ENCODE measurements at places on chromosomes 2 and 18.

GRCh38 chr2:132760405-132760804, 90.4 kb upstream of the LYPD1 start:
- no peak for DNase-seq

GRCh38 chr18:13159579-13159978, 59.0 kb upstream of the LDLRAD4 start:
- no peak for DNase-seq

GRCh38 chr2:232351686-232352510, 26.7 kb upstream of the ALPP start:
- DNase-seq: peak; percentile 50

GRCh38 chr2:122799391-122799790, 1043.9 kb downstream of the TSN start:
- DNase-seq: no peak

DNA sequence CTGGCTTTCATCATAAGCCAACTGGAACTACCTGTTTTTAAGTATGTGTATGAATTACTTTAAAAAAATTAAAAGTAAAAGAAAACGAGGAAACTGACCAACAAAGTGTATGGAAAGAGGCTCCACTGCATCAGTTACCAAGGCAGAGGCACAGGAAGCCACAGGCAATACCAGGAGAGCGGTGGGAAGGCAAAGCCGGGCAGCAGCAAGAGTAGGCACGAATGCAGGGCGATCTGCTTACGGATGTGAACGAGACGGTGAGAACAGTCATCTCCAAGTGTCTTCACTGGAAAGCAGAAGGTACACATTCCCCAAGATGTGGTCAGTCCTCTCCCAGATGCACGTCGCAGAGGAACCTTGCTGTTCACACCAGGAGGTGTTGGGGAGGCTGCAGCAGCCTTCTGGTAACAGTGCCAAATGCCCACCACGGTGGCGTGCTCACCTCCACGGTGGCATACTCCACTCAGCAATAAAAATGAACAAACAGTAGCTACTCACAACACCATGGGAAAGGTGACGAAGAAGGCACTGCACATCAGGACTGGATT, 43.1 kb downstream of the HS6ST1 start:
- peak; percentile 44 for DNase-seq

GRCh38 chr2:155266583-155266982, 568.1 kb downstream of the KCNJ3 start:
- DNase-seq: no peak

DNA sequence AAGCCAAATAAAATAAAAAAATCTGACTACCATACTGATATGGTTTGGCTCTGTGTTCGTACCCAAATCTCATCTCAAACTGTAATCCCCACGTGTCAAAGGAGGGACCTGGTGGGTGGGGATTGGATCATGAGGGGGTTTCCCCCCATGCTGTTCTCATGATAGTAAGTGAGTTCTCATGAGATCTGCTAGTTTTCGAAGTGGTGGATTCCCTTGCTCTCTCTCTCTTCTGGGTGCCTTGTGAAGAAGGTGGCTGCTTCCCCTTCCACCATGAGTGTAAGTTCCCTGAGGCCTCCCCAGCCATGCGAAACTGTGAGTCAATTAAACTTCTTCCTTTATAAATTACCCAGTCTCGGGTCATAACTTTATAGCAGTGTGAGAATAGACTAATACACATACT, 123.8 kb upstream of the WDSUB1 start:
- no peak for DNase-seq

GRCh38 chr2:41024816-41025215, 572.9 kb upstream of the SLC8A1 start:
- DNase-seq: no peak

GRCh38 chr18:14964406-14964805, 216.4 kb downstream of the ANKRD30B start:
- DNase-seq: no peak

DNA sequence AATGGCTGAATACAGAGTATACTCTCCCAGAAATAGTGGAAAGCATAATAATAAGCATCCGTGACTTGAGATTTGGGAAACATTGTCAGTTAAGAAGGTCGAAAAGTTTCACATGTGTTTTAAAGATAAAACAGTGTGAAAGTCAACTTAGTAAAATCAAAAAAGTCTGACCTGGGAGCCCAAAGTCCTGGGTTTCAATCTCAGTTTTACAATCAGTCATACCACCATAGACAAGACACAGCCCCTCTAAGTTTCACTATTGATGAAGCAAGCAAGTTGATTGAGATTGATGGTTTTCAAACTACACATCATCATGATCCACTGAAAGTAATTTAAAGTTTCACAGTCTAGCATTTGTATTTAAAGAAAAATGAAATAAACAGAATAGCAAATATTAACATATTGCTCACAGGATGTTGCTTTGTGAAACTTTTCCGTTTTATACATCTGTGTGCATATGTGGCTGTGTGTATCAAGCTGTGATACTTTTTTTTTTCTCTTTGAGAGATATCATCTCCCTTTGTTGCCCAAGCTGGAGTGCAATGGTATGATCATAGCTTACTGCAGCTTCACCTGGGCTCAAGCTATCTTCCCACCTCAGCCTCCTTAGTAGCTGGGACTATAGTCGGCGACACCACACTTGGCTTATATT, 71.1 kb downstream of the PIK3C3 start:
- DNase-seq: no peak

- no peak for DNase-seq
These were observed 238.6 kb downstream of the C1D start for GRCh38 chr2:67824186-67824585.

GRCh38 chr2:46434851-46435273, 44.5 kb upstream of the TMEM247 start:
- DNase-seq: no peak

- DNase-seq: no peak
These were observed 105.0 kb upstream of the LINC00305 start for GRCh38 chr18:64253873-64254272.

DNA sequence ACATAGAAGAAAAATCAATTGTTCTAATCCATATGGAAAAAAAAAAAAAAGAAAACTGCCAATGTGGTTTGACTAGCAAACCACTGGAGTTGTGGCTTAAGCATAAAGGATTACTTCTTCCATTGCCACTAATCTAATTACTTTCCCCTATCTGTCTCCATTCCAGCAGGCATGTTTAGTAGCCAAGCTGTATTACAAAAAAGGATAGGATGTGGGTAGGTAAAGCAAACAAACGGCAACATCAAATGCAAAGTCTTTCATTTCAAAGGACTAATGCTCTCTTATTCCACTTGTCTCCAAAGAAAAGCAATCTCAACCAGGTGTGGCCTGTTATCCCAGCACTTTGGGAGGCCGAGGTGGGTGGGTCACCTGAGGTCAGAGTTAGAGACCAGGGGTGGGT, 36.5 kb downstream of the SLC8A1 start:
- DNase-seq: no peak

- no peak for DNase-seq
These were observed 72.3 kb upstream of the FOSL2 start for GRCh38 chr2:28320371-28320770.

DNA sequence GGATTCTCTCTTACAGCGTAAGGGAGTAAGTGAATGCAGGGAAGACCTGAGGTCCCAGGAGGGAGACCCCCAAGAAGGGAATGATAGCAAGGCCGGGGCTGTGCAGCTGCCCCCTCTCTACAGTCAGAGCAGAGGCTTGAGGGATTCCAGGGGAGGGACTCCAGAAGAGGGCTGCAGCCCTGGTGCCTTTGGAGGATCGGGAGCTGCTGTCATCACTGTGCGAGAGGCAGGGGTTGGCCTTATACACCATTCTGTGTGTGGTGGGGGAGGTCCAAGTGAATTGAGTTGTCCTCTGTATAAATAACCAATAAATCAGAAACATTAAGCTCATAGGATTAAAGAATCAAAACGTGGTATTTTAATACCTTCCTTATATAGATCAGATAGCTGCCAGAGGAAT, 114.9 kb downstream of the GLI2 start:
- DNase-seq: peak; percentile 47

DNA sequence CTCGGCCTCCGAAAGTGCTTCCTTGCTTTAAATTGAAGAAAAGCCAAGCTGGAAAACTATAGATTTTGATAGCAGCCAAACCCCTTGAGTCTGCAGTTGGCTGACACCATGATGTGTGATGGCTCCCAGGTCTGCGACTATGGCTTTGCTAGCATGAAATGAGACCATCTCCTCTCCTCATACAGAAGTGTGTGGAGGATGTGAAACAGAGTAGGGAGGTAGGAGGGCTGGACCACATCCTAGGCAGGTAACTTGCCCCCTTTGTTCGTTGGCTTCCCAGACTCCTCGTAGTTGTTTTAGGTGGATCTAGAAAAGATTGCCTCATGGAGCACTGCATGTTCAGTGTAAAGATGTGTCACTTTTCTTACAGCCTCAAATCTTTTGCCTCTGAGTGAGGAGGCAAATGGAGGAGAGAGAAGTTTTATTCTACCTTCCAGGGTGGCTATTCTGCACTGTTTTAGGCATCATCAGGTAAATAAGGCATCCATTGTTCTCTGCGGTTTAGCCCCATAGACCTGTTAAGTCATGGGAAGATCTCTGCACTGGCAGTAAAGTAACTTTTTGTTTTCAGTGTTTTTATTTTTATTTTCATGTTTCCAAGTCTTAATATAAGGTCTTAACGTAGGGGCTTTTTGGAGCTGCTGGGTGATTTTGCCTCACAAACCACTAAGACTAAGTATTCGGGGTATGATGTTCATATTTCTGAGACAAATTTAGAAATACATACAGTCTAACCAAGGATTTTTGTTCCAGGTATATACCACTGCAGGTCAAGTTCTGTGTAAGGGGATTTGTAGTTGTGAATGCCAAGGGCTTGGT, 40.1 kb downstream of the MGAT5 start:
- no peak for DNase-seq

GRCh38 chr2:13682540-13683272, 949.8 kb upstream of the LRATD1 start:
- DNase-seq: no peak

DNA sequence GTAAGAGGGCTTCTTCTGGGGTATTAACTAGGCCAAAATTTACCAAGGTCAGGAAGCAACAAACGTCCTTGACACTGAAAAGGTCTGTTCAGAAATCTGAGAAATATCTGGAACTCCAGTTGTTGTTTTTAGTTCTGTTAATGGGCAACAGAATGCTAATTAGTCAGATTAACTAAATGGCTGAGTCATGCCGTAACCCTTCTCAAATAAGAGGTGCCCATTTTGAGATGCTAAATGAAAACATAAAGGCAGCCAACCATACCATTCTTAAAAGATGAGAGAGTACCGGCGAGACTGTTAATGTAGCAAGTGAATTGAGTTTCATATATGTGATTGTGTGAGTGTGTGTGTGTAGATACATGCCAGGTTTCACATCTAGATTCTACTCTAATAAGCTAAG, 147.9 kb upstream of the GAREM1 start:
- DNase-seq: no peak

- no peak for DNase-seq
These were observed 185.4 kb upstream of the MMADHC start for GRCh38 chr2:149773006-149773405.

- DNase-seq: no peak
These were observed 557 bp upstream of the DSG2 start for GRCh38 chr18:31497404-31497835.

DNA sequence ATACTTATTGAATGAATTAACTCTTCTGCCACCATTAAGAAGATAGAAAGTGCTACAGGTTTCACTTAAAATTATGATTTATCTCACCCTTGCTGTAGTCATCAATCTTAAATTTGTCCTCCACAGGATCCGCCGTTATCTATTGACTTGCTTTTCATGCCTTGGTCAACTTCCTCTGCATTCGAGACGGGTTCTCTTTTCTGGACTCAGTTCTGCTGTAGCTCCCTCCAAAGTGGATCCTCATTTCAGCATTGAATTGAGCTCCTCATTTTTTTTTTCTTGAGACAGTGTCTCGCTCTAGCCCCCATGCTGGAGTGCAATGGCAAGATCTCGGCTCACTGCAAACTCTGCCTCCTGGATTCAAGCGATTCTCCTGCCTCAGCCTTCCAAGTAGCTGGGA, 27.6 kb downstream of the INPP5D start:
- DNase-seq: no peak

DNA sequence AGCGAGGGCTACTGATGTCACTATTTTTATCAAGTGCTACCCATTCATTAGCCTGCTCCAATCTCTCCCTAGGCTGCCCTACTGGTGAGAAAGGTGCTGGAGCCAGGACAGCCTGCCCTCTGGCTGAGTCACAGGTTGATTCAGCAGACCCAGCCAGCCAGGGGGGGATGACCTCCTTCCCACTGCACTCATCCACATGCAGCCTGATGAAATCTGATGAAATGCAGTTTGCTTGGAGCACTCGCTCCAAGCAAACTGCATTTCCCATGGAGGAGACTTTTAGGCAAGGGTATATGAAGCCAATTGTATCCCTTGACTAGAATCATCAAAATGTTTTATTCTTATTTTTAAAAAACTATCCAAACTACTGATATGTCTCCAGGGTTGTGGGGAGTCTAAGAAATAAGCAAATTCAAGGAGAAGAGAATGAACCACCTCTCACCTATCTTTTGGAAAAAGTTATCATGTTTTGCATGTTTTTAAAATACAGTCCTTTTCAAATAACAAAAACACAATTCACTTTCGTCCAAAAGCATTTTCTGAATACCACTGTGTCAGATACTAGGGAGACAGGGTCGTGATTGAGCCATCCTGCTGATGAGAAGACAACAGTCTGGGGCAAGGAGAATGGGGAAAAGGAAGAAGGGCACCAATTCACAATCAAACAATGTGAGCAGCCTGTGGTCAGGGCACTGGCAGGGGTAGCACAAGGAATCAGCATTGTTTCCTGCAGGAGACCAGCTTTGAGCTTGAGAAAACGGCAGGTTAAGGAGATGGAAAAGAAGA, 128.3 kb downstream of the AFF3 start:
- DNase-seq: no peak

DNA sequence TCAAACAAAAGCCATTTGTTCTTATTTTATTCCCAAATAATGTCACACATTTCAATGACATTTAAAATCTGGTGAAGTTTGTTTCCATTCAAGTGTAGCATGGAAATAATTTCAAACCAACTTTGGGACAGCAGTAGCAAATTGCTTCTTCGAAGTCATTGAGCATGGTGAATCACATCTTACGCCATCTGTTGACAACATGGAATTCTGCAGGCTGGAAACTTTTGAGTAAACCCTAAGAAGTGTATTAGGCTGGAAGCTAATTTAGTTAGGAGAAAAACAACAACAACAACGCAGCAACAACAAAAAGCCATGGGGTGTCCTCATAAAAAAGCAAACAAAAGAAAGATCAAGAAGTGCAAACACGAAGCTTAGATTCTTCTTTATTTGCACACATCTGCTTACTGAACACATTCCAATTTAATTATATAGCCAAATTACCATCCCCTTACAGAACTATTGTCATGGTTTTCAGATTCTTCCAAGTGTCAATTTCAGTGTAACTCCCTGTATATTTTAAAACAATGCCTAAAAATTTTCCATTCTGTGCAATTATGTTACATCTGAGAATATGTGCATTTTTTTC, 659.0 kb upstream of the CDH7 start:
- DNase-seq: no peak

Data from sigmoid colon (tissue), 7 donors.